ENCODE measurements at places on chromosomes 13 and 19.

DNA sequence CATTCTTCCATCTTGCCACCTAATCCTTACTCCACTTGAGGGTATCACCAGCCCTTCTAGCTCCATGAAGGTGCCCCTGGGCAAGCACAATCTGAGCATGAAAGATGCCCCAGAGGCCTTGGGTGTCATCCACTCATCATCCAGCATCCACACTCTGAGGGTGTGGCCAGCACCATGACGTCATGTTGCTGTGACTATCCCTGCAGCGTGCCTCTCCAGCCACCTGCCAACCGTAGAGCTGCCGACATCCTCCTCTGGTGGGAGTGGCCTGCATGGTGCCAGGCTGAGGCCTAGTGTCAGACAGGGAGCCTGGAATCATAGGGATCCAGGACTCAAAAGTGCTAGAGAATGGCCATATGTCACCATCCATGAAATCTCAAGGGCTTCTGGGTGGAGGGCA lies 3.1 kb upstream of the KLK3 start:
- DNase-seq: no peak

GRCh38 chr19:30395283-30395682 lies 23.1 kb downstream of the ZNF536 start:
- DNase-seq: no peak

DNA sequence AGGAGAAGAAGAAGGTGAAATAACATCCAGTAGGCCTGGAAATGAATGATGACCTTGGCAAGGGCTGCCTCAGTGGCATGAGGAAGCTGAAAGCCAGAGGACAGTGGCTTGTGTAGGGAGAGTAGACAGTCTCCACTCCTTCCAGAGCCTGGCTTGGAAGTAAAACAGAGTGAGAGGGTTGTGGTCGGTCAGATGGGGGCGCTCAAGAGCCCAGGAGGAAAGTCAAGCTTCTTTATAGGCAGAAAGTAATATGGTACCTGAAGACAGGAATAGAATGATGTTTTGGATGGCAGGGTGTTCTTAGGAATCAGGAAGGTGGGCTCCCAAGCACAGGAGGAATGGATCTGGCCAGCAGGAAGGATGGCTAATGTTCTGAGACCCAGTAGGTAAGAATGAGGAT lies 75.1 kb upstream of the TSC22D1 start:
- no peak for DNase-seq

DNA sequence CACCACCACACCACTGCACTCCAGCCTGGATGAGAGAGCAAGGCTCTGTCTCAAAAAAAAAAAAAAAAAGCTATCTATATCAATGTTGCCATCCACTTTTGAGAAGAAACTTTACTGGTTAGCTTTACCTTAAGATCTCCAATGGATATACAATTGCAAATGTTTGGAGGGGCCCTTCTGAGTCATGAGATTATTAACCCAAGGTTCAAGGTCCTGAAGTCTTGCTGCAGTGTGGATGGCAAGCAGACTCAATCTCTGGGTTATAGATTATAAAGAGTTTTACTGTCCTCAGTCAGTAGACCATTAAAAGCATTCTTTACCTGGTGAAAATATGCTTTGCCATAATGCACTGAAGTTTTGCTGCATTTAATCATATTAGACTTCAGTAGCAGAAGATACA lies 3.7 kb upstream of the ZNF431 start:
- no peak for DNase-seq

DNA sequence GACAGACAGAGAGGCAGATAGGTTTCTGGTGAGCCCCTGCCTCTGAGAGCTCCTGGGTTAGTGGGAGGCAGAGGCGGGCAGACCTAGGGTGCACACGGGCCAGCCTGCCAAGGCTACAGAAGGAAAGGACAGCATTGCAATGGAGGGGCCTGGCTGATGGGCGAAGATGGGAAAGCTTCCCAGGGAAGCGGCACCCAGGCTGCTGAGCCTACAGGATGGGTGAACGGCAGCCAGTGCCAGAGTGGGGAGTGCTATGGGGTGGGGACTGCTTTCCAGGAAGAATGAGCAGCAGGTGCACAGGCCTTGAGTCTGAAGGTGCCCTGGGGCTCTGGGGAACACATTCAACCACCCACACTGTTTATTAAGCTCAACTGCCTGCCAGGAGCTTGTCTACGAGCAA lies 702 bp upstream of the MAG start:
- DNase-seq: no peak

DNA sequence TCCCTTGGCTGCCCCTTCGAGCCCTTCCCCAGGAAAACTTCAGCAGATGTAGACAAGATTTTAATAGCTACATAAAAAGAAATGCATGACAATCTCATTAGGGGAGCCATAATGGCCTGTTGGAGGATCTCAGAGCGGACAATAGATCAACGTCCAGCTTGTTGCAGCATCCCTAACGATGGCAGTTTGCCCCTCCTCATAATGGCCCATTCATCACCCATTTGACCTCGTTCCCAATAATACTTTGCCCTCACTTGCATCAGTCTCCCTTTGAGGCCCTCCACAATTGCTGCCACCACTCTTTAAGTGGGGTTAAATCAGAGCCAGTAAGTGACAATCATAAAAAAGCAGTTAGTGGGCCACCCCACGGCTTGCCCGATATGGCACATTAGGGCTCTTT lies 84.7 kb upstream of the PCDH8 start:
- no peak for DNase-seq

GRCh38 chr19:54691582-54692297 lies 29.0 kb downstream of the LILRB4 start:
- DNase-seq: no peak

- DNase-seq: no peak
These were observed 1.7 kb upstream of the EML2 start for GRCh38 chr19:45640849-45641273.

DNA sequence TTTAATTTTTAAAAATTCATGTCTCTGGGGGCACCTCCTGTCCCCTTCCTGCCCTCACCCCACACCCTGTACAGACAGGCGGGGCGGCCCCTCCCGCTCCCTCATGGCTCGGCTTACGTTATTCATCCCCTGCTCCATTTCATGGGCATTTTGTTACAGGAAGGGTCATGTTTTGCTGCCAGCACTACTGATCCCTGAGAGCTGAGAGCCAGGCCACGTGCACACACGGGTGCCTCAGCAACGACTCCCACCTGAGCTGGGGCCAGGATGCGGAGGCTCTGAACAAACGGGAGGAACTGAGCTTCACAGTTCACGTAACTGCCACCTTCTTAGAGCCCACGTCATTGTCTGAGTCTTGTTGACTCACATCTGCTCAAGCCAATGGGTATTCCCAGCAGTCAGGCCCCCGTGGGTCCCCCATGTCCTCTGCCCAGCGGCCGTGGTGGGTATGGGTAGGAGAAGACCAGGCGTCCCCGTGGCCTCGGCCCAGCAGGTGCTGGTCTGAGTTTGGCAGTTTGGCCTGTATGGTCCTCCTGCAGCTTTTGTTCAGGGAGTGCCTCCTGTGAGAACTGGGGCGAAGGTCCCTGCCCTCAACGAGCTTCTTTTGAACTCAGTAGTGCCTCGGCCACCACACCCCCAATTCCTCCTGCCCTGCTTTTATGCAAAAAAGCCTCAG lies 16.4 kb upstream of the TMEM255B start:
- DNase-seq: no peak

DNA sequence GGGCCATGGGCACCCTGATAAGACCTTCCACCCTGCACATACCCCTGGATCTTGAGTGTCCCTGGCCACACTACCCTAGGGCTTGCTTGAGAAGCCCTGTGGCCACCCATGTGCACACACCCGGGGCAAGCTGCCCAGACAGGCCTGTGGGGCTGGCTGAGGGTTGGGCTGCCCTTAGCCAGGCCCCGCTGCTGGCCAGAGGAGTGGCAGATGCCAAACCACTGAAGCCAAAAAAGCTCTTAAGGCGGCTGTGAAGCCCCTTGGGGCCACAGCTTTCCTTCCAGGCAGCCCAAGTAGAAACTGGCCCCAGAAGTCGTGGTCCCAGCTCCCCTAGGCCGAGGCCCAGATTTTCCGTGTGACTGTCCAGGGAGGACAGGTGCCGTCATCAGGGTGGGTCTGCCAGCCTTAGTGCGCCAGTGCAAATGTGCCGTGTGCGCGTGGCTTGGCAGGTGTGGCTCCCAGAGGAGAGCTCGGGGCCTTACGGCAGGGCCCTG lies 14.8 kb downstream of the CEBPG start:
- DNase-seq: no peak

GRCh38 chr19:51333836-51334460 lies 8.0 kb downstream of the VSIG10L start:
- DNase-seq: no peak

- no peak for DNase-seq
These were observed 3.1 kb downstream of the NCAN start for GRCh38 chr19:19214892-19215291.

DNA sequence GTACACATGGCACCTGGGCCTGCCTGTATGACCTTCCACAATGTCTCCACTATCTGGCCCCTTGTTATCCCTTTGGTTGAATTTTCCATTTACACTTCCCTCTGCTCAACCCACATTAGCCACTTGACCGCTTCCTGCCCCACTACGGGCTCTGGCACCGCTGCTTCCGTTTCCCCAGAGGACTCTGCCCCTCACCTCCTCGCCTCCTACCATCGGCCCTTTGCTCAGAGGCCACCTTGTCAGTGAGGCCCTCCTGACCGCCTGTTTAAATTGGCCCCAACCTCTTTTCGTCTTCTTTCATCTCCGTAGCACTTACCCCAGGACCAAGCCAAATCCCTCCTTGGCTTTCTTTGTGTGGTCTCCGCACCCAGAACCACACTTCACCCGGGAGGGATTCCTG lies 47.4 kb downstream of the SOX1 start:
- DNase-seq: no peak

DNA sequence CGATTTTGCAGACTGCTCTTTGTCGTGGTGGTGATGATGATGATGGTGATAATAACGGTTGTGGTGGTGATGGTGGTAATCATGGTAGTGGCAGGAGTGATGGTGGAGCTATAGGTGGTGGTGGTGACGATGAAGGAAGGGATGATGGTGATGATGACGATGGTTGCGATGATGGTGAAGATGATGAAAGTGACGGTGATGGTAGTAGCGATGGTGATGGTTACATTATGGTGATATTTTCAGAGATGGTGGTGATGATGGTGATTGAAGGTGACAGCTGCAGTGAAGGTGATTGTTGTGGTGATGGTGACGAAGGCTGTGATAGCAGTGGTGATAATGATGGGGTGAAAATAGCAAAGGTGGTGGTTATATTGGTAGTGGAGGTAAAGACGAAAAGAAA lies 2.1 kb upstream of the ADGRE3 start:
- DNase-seq: no peak
